PC-3 (cell line): ENCODE measurements at places on chromosomes 6 and 20. TPM values are rescaled to one million over a fixed set of nuclear protein-coding genes. Genes with fewer than 3 reads are reported as not detected.
A peak's percentile ranks its signal among the peaks of the same experiment; 100 is the strongest.

JAG1 gene
- total RNA-seq: 176 and 184 TPM in 2 replicates

POFUT1 gene
- total RNA-seq: 41.9 and 56.3 TPM in 2 replicates

POM121L2 gene
- total RNA-seq: not detected in 2 replicates

DNA sequence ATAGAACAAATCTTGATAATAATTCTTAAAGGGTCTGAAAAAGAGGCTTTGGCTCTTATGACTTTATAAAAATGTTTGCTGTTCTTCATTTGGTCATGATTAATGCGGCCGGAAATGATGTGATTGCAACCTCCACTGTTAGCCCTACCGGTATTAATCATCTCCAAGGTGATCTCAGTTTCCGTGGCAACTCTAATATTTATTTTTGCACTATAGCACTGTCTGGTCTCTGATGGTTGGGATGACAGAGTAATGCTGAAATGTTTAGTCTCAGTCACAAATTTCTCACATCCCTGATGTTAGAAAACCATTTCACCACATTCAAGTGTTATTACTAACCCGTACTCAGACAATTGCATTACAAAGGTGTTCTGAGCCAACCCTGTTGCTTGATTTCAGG is 87.4 kb downstream of the TMEM200A start:
- no peaks in the 10 kb centered on the region for H3K36me3 ChIP-seq
- H3K4me3 ChIP-seq: no peak overlapping the region
- H3K27me3 ChIP-seq: no peaks in the 10 kb centered on the region
- peak; percentile 70 for DNase-seq

DNA sequence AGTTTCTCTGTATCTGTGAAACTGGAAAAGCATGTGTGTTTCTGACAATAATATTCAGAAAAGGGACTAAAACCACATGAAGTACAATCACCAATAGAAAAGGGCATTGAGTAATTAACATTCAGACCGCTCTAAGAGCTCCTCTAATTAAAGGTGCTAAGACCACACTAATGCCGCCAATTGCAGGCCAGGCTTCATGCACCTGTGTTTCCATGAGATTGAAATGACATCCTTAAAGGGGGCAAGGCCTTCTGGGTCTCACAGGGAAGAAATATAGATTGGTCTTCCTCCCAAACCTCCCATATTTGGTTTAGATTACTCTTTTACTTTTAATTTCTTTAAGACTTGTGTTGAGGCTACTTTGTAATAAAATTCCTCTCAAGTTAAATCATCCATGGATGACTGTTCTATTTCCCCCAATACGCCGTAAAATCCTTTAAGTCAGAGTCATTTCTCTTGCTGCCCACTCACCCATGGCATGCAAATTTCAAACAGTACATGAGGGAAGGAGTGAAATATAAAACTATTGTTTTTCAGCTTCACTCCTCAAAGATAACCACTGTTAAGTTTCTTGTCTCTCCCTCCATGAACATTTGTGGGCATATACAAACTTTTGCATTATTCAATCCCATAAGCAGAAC is 110.6 kb downstream of the UBE3D start:
- H3K27me3 ChIP-seq: no peaks in the 10 kb centered on the region
- DNase-seq: peak; percentile 53
- H3K36me3 ChIP-seq: no peaks in the 10 kb centered on the region
- no peak overlapping the region for H3K4me3 ChIP-seq

DNA sequence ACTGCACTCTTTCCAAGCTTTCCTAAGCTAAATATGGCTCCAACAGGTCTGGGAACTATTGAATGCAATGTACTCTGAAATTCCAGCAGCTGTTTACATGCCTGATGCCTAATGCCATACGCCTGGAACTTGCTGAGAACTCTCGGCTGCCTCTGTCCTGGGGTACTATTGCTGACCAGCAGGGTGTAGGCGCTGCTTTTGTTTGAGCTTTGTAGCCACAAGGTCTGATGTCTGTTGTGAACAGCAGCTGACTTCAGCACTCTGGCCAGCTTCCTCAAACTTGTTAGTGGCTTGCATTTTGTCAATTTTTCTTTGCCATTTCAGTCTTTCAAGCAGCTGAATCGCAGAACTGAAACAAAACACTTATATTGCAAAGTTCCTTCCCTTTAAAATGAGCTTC is 26.7 kb downstream of the SAYSD1 start:
- peaks cover 92% of the 10 kb centered on the region for H3K27me3 ChIP-seq
- H3K4me1 ChIP-seq: no peaks in the 10 kb centered on the region
- peak; percentile 45 for DNase-seq
- H3K4me3 ChIP-seq: no peak overlapping the region
